ENCODE measurements at places on chromosomes 3 and 15.

DNA sequence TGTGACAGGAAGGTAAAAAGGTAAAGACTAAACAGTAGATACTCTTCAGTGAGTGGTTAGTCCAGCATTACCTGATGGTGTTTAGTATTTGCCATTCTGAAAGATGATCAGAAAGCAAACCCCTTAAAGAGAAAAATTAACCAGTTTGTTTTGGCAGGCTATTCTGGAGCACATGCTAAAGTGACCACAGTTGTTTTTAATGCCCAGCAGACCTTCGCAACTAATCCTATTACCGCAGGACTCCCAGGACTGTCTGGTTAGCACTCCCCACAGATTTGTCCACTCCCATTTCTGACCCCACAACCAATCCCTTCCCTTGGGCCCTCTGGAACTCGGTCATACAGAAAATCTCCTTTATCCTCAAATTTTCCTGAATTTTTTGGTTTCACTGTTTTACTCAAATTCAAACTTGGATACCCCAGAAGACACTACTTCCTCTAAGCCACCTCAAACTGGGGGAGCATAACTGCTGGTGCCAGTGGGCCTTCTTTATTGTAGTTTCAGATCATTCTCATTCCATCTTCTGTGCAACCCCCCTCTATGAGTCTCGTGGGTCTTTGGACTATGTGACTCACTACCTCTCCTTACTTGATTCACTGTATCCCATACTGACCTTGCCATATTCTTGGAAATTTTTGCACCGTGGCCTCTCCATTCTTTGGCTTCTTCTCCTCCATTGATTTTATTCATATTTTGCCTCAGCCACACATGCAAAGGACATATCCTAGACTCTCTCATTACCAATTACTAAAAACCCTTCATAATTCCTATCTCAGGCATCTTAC is 104.4 kb downstream of the RBMS3 start:
- DNase-seq = no peak

- no peak for DNase-seq
Observed at GRCh38 chr3:141769221-141769894, 6.2 kb downstream of the GRK7 start.

GRCh38 chr15:94522125-94522524 is 290.8 kb downstream of the MCTP2 start:
- no peak for DNase-seq

DNA sequence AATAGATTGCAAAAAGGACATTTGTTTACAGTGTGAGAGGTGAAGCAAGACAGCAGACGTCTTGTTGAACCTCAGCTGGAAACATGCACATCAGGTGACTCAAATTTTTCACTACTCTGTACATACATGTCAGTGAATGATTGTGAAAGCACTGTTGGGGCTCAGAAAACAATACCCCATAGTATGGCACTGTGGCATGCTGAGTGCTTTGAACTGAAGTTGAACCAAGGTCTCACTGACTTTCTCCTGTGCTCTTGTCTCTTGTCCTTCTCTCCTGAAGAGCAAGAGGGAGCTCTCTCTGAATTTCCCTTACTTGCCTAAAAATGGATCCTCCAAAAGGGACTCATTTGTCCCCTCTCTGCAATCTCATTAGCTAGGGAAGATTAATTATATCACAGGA is 24.5 kb upstream of the NEDD4 start:
- no peak for DNase-seq

DNA sequence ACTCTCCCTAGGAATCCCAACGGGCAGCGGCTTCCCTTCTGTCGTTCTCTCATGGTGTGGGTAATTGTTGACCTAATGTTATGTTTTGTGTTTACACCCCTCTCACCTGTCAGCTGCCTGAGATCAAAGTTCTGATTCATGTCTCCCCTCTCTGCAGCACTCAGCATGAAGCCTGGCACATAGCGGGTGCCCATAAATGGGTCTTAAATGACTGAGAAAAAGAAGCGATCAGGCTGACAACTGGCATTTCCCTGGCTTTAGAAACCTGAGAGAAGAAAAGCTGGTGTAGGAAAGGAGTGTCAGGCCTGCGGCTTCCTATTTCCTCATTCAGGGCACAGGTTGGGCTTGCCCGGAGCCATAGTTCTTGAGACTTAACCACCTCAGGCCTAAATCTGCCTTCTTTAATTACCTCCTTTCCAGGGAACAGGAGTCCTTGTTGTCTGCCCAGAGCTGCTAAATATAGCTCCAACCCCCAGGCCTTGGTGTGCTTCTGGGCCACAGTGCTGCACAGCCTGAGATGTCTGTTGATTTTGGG is 31.8 kb downstream of the LPP start:
- DNase-seq = peak; percentile 41

DNA sequence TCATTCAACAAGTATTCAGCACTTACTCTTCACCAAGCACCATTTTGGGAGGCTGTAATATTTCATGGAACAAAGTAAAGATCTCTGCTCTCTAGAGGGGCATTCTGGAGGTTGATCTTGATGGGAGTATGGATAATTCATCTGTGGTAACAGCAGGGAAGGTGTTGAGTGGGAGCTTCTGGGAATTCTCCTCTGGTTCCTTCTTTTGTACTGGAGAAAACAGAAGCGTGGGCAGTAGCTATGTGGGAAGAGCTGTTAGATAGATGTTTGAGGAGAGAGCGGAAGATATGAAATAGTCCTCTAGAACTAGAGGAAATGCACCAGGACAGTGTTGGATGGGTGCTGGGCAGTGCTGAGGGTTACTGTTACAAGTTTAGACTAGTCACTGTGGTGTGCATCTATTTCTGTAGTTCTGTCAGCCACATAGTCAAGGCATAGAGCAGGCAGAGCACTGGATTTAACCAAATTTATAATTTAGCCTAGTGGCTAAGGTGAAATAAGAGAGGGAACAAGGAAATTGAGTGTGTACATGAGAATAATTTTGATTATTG is 9.6 kb downstream of the NMD3 start:
- no peak for DNase-seq

GRCh38 chr15:68511073-68511991 is 67.5 kb upstream of the CORO2B start:
- DNase-seq = no peak

GRCh38 chr15:64058279-64058678 is 12.0 kb upstream of the DAPK2 start:
- no peak for DNase-seq

DNA sequence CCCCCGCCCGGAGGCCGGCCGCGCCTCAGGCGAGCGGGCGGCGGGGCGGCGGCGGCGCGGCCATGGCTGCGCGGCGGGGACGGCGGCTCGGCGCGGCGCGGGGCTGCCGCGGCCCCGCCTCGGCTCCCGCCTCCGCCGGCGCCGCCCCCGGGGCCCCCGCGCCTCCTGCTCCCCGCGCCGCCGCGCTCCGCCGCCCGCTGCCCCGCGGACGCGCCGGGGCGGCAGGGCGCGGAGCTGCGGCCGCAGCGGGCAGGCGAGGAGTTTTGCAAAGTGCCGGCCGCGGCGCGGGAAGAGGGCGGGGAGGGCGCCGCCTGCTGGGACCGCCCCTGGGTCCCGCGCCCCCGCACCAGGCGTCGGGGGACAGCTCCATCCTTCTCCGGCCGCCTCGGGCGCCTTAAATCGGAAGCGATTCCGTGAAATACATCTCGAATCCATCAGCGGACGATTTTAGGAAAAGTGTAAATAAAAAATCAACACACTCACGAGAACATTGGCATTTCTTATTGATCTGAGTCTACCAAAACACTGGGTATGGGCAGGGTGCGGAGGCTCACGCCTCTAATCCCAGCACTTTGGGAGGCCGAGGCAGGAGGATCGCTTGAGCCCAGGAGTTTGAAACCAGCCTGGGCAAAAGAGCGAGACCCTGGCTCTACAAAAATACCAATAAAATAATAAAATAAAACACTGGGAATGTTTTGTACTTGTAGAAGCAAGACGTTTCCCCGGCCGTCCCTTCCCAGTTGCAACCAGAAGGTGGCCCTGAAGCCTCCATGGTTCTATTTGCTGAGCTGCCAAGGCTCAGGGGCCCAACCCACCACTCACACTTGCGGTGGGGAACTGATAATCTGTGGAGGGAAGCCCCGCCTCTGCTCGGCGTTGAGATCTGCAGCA is 136.9 kb downstream of the NUP210 start:
- no peak for DNase-seq

DNA sequence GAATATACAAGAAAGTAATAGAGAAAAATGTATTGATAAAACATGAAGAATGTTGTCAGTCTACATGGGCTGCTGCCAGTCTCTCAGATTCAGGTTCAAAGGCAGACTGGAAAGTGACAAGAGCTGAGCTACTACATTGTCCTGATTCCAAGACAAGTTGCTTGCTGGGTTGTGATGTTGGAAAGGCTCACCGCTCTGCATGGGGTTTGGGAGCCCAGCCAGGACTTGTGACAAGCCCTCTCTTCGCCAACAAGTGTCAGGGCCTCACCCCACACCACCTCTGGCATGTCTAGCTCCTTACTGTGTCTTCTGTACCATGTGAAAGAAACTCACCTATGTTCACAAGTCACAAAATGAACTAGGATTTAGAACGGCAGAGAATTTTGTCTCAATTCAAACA is 43.0 kb upstream of the SH3GL3 start:
- DNase-seq = no peak

DNA sequence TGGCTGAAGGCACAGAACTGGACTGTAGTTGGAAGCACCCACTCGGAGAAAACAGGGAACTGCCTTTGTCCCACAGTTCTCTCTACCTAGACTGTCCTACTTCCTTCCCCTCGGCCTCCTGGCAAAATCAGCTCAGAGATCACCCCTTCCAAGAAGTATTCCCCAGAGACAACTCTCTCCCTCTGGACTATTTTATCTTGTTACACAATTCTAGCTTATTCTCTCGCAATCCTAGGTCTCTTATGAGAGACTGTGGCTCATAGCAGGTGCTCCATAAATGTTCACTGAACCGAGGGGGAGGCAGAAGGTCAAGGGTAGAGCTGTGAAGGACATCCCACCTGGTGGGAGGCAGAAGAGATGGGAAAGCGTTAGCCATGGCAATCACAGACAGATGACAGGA is 10.6 kb downstream of the HEG1 start:
- DNase-seq = no peak

DNA sequence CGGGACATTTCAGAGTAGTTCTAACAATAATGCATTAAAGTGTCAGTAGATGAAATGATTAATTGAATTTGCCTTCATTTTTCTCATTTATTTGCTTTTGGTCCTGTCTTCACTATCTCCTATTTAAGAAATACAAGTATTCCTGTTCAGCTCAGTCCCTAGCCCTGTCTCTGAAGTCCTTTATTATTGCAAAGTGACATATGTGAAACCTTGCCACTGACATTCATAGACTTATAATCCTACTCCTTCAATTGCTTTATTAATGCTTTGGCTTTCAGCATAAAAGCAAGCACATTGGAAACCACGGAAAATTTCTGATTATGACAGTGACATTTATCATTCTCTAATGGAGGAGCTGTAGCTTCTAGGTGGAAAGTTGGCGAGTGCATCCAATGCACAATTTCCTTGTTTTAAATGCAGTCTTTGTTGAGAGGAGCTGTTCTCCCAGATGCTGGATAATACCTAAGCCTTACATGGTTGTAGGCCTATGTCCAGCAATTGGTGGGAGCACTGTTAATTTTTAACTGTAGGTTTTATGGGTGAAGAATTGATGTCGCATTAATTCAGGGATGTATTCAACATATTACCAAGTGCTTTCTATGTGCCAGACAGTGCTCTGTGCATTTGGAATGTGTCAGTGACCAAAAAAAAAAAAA is 337.8 kb downstream of the FEZF2 start:
- DNase-seq = no peak

GRCh38 chr3:19384868-19385267 is 236.6 kb downstream of the KCNH8 start:
- no peak for DNase-seq

GRCh38 chr3:126617571-126617970 is 37.4 kb downstream of the TXNRD3 start:
- DNase-seq = no peak

DNA sequence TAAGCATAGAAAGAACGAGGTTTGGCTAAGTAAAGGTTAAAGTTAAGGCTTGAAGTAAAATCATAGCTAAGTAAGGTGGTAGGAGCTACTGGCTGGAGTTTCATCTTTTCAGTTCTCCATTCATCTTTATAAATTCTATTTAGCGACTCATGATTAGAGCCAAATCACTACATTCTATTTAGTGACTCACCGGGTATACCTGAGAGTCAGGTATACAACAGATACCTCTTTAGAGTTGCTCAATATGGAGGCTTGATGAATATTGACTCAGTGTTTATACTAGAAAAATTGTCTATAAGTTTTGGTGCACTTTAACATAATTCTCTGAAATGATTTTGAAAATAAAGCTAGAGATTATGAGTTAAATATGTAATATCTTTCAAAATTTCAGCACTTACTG is 328.8 kb upstream of the GRM7 start:
- DNase-seq = no peak

- DNase-seq = no peak
Observed at GRCh38 chr3:98839846-98840245, 61.6 kb downstream of the DCBLD2 start.

DNA sequence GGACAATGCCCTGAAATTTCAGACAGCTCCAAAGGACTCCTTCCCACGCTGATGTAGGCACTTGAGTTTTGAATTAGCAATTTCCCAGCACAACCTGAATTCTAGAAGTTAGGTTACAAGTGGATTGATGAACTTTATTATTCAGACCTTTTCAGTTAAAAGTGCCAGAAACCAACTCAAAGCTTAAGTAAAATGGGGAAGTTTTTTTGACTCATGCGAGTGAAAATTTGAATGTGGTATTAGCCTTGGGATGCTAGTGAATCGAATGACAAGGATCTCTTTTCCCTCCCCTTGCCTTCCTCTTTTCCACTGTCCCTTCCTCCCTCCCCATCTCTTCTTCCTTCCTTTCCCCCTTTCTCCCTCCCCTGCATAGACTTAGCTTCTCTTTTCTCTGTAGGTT is 295.1 kb upstream of the PROK2 start:
- DNase-seq = no peak

GRCh38 chr3:181956122-181956521 is 244.4 kb downstream of the SOX2 start:
- no peak for DNase-seq

DNA sequence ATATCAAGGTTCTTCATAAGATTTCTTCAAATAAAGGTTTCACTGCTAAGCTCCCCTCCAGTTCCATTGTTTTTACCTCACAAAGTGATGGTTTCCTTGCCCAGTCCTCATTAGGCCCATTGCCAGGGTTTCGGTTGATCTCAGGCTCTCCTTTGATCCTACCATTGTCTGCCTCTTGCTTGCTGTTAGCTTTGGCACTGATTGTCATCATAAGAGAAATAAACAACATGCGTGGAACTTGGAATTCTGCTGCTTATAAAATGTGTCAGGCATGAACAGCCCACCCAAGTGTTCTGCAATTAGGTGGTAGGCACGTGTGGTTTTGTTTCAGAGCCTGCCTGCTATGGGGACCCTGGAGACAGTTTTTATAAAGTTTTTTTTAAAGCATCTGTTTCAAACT is 107.6 kb upstream of the BFSP2 start:
- DNase-seq = peak; percentile 66

GRCh38 chr15:70054884-70055387 is 42.8 kb downstream of the TLE3 start:
- DNase-seq = no peak

Measured in NCI-H1105 treated with DMSO at 0.1 percent for 48 hours (cell line).